ENCODE measurements at places on chromosomes 11 and 22. TPM values are rescaled to one million over a fixed set of nuclear protein-coding genes. Genes with fewer than 3 reads are reported as not detected.
A peak's percentile ranks its signal among the peaks of the same experiment; 100 is the strongest.

DNA sequence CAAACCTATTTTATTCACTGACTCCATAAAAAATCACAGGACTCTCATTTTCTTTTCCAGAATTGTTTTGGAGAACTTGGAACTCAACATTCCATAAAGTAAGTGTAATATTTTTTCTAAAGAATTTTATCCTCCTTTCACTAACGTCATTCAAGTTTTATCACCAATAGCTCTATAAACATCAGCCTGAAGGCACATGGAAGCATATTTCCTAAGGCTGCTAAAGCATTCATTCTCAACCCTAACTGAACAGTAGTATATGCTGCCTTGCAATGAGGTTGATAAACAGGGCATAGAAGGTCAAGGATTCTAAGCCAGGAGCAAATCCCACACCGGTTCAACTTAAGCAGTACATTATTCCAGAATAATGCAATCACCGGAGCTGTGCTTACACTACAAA lies 273.9 kb downstream of the RAB38 start:
- no peak for DNase-seq

- DNase-seq: no peak
These were observed 34.1 kb downstream of the PHLDB1 start for GRCh38 chr11:118641397-118642019.

- DNase-seq: no peak
These were observed 206.9 kb downstream of the ADAMTS15 start for GRCh38 chr11:130655300-130655699.

- DNase-seq: peak; percentile 48
These were observed 8.9 kb downstream of the RELT start for GRCh38 chr11:73384872-73385689.

DNA sequence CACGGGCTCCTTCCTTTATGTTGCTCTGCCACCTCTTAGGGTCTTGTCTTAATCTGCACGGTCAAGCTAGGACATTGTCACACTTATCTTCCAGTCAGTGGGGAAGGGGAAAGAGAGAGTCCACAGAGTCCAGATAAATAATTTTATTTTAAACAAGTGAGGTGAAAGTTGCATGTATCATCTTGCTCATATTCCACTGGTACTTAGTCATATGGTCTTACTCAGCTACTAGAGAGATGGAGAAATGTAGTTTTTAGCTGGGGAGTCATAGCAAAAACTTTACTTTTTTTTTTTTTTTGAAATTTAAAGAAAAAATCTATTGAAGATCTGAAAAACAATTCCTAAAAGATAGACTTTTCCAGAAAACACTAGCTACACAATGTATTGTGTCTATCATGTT lies 29.0 kb downstream of the PDE3B start:
- no peak for DNase-seq

The ANO5 gene
- 1.4 TPM for total RNA-seq
